ENCODE measurements at places on chromosomes 16 and 17.
A peak's percentile ranks its signal among the peaks of the same experiment; 100 is the strongest.

DNA sequence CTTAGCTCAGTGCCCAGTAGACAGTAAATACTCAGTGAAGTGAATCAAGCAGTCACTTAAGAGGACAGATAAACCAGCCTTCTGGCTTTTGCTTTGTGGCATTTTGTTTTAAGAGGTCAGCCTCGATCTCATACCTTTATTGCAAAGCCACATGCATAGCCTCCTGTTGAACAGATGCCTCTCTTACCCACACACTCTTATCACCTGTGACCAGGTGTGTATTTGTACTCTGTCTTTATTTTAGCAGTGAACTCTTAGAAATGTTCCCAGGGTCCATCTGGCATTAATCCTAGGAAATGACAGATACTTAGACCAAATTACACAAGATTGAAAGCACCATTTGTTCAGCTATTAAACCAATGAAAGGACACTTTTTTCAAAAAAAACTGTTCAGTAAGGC lies 1426.5 kb downstream of the CDH11 start:
- no peak for DNase-seq

DNA sequence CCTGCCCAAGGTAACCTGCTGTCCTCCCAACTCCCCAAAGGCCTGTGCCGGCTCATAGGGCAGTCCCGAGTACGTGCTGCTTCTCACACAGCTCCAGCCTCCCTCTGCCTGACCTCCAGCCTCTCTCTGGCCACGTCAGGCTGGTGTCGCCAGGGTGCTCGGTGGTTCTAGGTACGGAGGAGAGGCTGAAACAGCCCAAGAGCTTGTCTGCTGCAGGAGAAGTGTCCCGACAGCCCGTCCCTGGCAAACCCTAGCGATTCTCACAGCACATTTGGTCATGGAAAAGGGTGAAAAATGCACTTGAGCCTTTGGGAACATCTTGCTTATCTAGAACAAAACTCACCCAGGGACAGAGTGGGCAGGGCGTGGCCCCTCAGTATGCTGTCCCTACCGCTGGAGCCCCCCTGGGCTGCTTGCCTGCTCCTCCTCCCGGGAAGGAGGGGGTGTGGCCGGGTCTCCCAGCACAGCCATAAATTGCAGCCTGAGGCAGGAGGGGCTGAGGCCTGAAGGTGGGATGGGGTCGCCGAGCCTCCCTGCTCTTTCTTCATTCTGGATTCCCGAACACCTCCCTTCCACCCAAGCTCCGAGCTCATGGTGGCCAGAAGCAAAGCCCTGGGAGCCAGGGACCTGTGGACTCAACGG lies 40.4 kb downstream of the TIMM22 start:
- DNase-seq: no peak

DNA sequence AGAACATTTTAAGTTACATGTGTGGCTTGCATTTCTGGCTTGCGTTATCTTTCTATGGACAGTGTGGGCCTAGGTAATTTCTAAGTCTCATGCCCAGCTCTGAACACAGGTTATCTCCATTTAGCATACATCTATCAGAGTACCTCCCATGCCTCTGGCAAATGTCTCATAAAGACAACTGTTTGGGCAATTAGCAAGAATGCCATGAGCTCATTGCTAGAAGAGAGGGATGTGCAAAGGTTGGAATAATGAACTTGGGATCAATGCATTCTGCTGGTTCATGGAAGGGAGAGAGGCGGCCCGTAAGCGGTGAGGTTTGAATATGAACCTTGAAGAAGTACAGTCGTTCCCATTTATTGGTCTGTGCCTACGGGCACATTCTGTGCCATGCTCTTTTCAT lies 14.4 kb downstream of the SYT17 start:
- DNase-seq: no peak

DNA sequence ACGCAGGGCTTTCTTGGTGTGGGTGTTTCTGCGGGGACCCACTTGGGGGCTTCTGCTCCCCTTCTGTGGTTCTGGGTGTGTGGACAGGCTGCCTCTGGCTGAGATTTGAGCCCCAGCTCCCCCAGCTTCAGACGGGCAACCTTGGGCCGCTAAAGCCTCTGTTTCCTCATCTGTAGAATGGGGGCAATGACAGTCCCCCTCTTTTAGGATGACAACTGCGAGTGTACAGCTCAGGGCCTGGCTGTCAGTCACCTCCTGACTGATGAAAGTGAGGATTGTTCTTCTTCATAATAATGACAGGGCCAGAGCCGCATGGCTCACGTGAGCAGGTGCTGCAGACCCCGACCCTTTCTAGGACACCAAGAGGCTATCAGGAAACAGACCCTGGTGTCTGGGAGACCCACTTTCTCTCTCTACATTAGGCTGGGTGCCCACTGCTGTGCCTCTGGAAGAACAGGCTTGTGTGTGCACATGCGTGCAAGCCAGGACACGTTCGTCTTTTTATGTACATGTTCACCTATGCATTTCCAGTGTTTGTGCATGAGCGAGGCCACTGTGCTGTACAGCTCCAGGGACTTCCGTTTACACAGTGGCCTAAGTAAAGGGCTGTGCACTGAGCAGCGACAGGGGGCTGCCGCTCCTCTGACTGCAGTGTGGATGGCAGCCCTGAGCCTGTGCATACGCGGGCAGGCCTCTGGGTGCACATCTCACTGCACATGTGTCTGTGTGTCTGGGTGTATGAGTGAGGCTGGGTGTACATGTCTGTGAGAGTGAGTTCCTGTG lies 4.6 kb downstream of the SPNS3 start:
- no peak for DNase-seq

GRCh38 chr16:50354082-50354481 lies 14.7 kb downstream of the BRD7 start:
- DNase-seq: no peak

DNA sequence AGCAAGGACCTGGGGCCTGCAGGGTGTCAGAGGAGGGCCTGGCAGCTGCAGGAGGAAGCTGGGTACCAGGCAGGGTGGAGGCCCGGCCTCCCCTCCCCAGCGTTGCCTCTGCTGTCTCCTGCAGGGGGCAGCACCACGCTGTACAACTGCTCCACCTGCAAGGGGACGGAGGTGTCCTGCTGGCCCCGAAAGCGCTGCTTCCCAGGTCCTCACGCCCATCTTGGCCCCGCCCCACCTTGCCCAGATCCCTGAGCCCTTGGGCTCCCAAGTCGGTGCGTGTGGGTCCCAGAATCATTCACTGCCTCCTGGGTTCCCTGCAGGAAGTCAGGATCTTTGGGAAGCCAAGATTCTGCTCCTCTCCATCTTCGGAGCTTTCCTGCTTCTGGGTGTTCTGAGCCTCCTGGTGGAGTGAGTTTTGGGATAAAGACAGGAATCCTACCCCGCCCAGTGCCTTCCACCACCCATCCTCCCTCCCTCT lies 1.2 kb downstream of the TMEM95 start:
- peak; percentile 66 for DNase-seq

DNA sequence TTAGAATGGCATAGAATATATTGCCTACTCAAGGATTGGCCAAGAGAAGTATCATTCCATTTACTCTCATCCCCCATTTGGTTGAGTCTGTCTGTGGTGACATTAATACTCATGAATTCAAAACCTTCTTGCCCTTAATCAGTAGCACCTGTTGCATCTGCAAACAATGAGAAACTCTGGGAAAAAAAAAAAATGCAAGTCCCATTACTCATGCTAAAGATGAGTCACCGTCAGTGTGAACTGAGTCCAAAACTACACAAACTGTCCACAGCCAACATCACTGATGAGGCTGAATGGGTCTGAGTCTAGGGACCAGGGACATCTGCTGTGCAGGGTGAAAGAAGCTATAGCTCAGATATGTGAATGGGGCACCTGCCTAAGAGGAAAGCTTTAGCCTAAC lies 96.9 kb upstream of the ADAMTS18 start:
- DNase-seq: no peak

DNA sequence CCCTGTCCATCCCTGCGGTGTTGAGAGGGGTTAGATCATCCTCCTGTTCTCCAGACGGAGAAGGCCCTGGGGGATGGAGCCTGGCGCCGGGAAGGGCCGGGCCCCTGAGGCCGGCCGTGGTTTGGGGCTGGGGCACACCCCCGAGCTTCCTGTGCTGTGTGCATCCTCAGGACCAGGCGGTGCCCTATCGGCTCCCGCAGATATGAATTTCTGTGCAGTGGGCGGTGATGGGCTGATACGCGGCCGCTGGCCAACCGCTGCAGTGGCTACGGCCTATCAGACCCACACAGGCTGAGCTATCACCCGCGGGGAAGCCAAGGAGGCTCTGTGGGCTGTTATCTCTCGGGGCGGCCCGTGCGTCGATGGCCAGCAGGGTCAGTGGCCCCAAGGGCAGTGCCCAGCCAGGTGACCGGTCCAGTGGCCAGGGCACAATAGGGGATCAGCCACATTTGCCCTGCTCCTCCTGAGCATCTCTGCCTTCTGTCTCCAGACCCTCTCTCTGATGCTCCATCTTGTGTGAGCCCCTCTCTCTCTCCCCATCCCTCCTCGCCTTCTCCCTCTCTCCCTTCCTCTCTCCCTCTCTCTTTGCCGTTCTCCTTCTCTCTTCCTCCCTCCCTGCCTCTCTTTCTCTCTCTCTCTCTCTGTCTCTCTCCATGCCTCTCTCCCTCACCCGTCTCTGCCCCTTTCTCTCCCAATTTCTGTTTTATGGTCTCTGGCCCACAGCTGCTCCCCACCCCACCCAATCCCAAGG lies 38.7 kb downstream of the ZFPM1 start:
- no peak for DNase-seq

DNA sequence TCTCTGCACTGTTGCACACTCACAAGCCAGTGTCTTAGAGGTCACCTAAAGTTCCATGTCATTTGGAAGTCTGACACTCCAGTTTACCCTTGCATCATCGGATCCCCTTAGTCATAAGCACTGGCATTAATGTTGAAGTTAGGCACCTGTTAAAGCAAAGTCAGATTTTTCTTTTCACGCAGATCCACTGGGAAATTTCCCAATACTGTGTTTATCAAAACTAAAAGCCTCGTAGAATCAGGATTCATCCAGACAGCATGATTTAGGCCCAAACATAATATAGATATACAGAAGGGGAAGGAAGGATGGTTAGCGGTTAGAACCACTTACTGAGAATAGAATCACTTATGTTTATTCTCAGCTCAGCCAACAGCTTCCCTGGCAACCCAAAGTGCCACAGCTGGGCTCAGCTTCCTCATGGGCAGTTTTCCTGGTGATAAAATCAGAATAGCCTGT lies 30.1 kb upstream of the HAPSTR1 start:
- no peak for DNase-seq

- peak; percentile 33 for DNase-seq
Observed at GRCh38 chr17:79838522-79839274, 542 bp downstream of the CBX4 start.

GRCh38 chr17:142102-142661 lies 4.8 kb downstream of the SCGB1C2 start:
- DNase-seq: no peak

DNA sequence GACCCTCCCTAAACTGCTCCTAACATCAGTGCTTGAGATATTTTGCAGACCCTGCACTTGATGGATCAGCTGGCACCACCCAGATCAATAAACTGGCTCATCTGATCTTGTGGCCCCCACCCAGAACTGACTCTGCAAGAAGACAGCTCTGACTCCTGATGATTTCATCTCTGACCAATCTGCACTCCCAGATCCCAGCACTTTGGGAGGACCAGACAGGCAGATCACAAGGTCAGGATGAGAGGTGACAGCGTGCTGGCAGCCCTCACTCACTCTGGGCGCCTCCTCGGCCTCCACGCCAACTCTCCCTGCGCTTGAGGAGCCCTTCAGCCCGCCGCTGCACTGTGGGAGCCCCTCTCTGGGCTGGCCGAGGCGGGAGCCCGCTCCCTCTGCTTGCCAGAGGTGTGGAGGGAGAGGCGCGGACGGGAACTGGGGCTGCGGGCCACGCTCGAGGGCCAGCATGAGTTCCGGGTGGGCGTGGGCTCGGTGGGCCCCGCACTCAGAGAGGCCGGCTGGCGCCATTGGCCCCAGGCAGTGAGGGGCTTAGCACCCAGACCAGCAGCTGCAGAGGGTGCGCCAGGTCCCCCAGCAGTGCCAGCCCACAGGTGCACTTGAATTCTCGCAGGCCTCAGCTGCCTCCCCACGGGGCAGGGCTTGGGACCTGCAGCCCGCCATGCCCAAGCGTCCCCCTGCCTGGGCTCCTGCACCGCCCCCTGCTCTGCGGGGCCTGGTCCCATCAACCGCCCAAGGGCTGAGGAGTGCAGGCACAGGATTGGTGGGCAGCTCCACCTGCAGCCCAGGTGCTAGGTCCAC lies 2.4 kb upstream of the C16orf54 start:
- DNase-seq: no peak

GRCh38 chr17:21079196-21079595 lies 36.4 kb upstream of the USP22 start:
- no peak for DNase-seq

- DNase-seq: no peak
Observed at GRCh38 chr16:67233596-67233995, 6.7 kb downstream of the TMEM208 start.

DNA sequence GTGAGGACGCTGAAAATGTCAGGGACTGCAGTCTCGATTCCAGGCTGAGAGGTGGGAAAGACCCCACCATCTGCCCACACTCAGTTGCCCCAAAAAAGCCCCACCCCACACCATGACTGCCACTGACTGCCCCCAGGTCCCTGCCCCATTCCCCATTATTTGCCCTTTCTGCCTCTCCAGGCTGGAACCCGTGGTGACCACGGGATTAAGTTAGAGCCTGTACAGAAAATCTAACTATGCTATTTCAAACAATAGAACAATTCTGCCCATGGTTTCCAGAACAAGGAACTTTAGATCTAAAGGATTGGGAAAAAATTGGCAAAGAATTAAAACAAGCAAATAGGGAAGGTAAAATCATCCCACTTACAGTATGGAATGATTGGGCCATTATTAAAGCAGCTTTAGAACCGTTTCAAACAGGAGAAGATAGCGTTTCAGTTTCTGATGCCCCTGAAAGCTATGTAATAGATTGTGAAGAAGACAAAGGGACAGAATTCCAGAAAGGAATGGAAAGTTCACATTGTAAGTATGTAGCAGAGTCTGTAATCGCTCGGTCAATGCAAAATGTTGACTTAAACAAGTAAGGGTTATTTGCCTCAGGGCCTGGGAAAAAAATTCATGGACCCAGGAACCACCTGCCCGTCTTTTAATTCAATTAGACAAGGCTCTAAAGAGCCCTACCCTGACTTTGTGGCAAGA lies 14.4 kb downstream of the FLYWCH1 start:
- DNase-seq: no peak

DNA sequence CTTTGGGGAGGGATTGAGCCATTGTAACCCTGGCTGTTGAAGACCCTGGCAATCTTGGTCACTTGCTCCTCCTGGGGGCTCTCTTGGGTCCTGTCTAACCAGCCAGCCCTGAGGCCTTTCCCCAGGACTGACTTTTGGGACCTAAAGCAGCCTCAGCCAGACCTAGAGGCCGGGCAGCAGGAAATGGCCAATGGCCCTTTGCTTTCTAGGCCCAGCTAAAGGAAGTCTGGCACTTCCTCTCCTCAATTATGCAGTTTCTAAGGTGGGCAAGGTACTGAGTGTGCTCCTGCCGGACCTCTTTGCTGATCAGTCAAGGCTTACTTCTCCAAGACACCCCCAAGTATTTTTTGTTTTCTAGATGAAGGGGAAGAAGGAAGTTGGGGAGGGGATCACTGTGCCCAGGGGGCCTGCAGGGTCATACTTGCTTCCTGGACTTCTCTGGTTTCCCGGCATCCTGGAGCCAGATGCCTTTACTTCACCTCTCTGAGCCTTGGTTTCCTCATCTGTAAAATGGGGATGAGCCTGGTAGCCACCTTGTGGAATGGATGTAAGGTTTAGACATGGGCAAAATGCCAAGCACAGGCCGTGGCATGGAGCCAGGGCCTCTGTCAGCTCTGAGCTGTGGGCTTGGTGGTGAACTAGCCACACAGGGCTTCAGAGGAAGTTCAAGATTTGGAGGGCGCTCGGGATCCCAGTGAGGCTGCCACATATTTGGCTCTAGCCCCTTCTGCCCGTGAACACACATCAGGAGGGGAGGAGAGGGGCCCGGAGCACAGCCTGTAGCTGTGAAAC lies 8.6 kb downstream of the CX3CL1 start:
- DNase-seq: no peak

- DNase-seq: no peak
Observed at GRCh38 chr17:32903774-32904673, 23.9 kb upstream of the TMEM98 start.
